ENCODE measurements at places on chromosomes 5 and 9. TPM values are rescaled to one million over a fixed set of nuclear protein-coding genes. Genes with fewer than 3 reads are reported as not detected.

Gene FRRS1L
- total RNA-seq = not detected

Gene ROR2
- total RNA-seq = not detected

Gene PRRX2
- total RNA-seq = 1.3 TPM

Gene ECM2
- not detected for total RNA-seq

Gene CDC20B
- not detected for total RNA-seq

Gene PCDHB6
- not detected for total RNA-seq

Gene C5
- total RNA-seq = 2.9 TPM

Gene FOXI1
- not detected for total RNA-seq

Gene PCDHA9
- total RNA-seq = 0.22 TPM

Gene AFAP1L1
- total RNA-seq = 19.6 TPM

Gene CLK4
- total RNA-seq = 11.3 TPM

Gene SLC23A1
- not detected for total RNA-seq

Gene PTPRD
- 0.63 TPM for total RNA-seq

Gene CCDC187
- not detected for total RNA-seq

Gene WNT8A
- not detected for total RNA-seq

Gene NDOR1
- 25.7 TPM for total RNA-seq

Gene LCN9
- not detected for total RNA-seq

Gene EGR1
- 1.9 TPM for total RNA-seq

Data from PC-3 (cell line).